Breast epithelium (tissue), 4 donors: ENCODE measurements at places on chromosomes 7 and 10.

DNA sequence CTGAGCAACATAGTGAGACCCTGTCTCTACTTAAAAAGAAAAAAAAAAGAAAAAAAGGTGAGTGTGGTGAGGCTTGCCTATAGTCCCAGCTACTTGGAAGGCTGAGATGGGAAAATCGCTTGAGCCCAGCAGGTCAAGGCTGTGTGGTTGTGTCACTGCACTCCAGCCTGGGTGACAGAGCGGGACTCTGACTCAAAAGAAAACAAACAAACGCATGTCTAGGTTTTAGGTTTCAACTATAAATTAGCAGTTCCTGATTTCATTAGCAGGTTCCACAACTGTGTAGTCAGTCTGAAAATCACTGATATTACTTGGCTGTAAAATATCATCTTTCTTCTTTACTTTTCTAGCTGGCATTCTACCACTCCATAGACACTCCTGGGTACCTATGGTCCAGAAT lies 155.7 kb upstream of the HGF start:
- DNase-seq, result no peak

- DNase-seq, result no peak
Measured at GRCh38 chr7:28984631-28985030, 26.5 kb upstream of the TRIL start.

DNA sequence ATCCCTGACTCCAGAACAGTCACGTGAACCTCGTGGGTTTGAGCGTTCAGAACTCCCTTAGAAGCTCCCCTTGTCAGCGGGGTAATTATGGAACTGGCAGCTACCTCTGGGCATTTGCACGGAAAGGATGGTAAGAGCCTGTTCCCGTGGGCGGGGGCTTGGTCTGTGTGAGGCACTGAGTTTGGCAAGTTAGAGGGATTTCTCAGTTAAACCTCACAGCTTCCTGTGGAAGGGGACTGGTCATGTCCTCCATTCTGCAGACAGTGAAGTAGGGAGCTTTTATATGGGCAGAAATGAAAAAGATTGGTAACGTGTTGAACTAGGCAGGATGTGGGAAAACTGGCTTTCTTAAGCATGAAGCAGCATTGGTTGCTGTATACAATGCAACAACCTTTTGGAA lies 16.0 kb downstream of the PALD1 start:
- no peak for DNase-seq

DNA sequence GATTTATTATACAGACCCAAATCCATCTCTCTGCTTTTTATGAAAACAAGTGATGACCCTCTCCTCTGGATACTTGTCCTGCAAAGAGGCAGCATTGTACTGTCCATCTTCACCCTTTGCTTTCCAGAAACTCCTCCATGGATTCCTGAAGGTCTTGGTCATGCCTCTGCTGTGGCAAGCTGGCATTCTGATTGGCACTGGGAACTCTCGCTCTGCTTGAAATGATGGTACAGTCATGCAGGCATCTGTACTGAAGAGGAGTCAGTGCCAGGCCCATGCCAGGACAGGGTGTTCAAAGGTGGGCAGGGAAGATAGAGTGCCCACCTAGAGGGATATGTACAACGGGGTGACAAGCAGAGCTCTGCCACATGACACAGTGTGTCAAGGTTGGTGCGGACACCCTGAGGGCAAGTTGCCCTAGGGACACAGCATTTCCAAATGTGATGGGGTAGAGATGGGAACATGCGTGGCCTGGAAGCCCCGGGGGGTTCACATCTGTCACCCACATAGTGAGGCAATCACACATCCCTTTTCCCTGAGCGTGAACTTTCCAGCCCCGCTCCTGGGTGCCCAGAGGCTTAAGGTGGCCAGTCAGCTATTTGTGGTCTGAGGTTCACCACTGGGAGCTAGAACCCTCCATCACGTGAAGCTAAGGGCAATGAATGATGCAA lies 235.7 kb upstream of the TCERG1L start:
- DNase-seq, result no peak

DNA sequence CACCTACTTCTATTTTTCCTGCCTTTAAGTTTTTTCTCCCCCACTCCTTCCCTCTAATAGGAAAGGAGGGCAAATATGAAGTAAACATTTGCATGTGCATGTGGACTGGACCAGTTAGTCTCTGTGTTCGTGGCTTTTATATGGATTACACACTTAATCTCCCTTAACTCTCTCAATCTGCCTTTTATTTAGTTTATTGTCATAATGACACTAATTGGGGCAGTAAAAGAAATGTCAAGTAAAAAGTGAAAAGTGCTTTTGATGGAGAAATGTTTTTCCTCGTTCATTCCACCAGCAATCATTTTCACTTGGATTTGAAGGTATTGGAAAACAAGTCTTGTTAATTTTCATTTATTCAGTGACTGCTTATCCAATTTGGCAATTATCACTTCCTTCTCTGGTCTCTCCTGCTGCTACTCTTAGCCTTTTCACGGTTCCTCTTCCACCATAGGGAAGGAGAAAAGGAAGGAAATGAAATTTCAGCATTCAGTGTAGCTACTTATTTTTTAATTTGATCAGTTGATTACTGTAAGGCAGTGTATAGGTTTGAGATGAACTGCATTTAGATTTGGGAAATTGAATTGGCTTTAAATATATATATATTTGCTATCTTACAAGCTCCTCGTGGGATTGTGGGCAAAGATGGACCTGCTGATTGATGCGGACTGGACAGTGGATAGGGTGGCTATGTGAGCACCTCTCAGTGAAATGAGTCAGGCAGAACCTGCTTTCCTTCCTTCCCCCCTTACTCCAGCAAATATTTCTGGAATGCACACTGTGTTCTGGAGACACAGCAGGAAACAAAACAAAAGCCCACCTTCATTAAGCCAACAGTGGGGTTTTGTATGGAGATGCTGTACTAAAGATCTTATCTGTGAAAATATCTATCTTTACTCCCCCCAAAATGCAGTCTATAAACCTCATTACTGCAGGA lies 77.5 kb downstream of the LRRC4 start:
- no peak for DNase-seq
